ENCODE measurements at places on chromosomes 2 and 18.

DNA sequence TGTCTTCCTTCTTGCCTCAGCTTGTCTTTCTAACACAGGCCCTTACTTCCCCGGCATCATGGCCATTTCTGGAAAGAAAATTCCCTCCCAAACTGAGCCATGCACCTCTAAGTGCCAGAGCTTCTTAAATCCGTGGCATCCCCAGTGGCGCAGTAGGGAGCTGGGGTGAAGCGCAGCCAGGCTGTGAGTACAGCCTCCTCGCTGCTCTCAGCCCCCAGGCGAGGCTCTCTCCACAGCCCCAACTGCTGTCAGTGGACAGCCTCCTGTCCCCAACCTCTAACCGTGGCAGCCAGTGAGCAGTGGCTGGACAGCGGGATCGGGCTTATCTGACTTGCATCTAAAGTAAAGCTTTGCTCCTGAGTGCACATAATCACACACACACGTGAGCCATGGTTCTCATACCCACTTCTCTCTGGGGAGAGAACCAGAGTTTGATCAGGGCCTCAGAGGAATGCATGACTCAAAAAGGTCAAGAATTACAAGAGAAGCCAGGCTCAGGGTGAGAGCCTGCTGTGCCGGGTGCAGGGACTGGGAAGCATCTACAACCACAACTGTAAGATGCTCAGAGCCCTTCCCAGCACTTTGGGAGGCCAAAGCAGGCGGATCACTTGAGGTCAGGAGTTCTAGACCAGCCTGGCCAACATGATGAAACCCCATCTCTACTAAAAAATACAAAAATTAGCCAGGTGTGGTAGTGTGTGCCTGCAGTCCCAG is 50.7 kb downstream of the SFXN5 start:
- no peak for DNase-seq

DNA sequence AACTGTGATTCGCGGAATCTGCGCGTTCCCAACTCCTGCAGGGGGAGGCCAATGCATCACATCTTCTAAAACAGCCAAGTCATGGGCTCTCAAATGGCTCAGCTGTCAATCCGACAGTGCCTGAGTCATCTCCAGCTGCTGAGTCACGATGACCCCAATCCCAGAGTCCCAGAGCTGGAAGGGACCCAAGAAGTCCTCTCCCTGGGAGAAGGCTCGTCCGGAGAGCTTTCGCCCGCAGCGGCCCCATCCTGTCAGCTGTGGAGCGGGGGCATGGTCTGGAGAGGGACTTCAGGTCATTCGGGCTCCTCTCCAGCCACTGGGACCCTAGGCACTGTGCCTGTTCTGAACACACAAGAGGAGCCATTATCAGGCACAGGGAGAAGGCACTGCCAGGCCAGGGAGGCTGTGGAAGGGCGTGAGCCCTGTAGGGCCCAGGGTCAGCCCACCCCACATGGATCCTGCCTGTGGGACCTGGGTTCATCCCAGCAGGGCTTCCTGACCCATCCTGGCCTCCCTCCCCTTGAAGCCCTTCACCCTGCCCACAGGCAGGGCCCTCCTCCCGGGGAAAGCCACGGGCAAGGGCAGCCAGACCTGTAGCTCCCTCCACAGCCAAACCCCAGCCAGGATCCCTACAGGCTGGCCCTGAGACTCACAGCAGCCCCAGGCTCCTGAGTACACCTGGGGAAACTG is 47.6 kb upstream of the GPC1 start:
- DNase-seq = no peak

- no peak for DNase-seq
These were observed 63.9 kb upstream of the EML6 start for GRCh38 chr2:54659527-54659926.

DNA sequence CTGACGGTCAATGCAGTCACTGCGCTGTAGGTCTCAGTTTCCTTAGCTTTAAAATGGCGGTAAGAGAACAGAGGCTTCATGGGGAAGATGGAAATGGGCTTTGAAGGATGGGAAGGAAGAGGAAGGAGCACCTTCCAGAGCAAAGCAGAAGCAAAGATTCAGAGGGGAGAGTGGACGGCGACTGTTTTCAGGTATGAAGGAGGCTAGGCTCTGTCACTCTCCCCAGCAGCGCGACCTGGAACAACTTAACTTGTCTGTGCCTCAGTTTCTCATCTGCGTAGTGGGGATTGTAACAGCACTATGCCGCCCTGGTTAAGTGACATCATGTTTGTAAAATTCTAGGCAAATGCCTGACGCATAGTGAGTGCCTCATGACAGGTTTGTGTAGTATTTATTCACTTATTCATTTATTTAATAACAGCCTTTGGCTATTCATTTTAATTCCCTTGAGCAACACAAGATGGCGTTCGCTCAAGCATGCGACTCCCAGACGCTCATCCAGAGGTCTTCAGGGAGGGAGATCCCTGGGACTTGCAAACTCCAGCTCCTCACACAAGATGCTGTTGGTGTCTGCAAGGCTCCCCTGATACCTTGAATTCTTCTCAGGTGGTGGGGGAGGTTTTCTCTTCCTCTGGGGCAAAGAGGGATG is 336.3 kb downstream of the DYSF start:
- no peak for DNase-seq

DNA sequence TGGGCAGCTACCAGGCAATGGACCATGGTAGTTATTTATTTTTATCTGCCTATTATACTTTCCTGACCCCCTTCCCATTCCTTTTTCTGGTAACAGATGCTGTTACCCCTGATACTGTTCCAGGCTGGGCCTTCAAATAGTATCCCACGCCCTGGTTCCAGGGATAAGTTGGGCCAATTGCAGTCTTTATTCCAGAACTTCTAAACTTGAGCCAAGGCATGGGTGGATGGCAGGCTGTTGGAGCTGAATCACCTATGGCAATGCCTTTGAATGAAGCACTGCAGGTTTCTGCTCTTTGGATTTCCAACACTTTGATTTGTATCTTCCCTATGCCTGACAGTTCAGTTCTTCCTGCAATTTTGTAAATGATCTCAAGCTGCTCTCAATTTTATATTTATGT is 99.2 kb upstream of the LHCGR start:
- DNase-seq = no peak

DNA sequence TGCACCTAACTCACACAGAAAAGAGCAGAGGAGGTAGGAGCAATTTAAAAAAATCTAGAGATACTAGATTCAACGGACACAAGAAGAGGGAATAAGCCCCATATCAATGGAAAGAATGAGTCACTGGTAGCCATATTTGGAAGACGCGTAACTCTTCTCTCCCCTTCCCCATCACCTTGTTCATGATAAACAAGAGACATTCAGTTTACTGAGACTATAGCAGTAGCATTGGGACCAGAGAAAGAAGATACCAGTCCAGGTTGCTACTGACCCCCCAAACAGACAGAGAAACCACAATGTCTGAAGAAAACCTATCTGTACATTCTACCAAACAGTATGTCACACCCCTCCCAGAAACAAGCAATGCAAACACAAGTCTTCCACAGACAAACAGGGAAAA is 81.1 kb downstream of the SLC66A3 start:
- no peak for DNase-seq

GRCh38 chr2:62923881-62924280 is 126.7 kb upstream of the OTX1 start:
- no peak for DNase-seq

GRCh38 chr2:13542061-13542460 is 825.3 kb downstream of the TRIB2 start:
- DNase-seq = no peak

DNA sequence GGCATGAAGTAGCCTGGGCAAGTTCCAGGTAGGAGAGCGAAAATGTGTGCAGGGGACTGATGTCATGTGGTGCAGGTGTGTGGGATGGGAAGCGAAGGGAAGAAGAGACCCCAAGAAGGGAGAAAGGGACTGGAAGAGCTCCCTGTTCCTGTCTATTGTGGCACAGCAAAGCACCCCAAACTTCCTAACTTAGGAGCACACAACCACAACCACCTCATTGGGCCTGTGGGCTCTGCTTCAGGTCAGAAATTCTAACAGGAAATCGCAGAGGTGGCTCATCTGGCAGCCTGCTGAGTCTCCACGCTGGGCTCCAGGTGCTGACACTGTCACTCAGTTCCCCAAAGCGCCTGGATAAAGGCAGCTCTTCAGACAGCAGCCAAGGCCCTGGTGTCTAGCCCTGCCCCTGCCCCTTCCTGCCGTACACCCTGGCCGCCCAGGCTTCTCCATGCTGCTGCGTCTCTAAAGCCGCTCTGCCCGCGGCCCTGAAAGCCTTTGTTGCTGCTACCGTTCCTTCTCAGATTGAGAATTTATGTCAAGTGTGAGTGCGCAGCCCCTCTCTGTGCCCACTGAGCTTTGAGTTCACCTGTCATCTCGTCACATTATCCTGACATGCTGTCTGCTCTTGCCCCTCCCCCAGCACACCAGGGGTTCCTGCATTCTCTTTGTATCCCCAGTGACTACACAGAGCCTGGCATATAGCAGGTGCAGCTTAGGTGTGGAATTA is 140.2 kb upstream of the BCL2L11 start:
- DNase-seq = no peak

DNA sequence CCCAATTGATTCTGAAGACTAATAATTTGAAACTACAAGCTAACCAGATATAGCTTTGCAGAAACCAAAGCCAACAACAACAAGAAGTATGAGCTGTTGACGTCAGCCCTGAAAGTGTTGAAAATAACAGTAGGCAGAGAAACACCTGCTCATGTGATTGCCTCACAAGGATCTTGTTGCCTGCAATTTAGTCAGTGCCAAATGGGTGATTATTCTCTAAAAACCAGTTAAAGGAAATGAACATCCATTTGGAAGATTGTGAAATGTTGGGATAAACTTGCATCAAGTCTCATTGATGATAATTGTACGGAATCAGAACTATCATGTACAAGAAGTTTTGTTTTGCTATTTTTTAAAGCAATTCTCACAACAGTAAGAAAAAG is 2.8 kb downstream of the CYTIP start:
- no peak for DNase-seq

DNA sequence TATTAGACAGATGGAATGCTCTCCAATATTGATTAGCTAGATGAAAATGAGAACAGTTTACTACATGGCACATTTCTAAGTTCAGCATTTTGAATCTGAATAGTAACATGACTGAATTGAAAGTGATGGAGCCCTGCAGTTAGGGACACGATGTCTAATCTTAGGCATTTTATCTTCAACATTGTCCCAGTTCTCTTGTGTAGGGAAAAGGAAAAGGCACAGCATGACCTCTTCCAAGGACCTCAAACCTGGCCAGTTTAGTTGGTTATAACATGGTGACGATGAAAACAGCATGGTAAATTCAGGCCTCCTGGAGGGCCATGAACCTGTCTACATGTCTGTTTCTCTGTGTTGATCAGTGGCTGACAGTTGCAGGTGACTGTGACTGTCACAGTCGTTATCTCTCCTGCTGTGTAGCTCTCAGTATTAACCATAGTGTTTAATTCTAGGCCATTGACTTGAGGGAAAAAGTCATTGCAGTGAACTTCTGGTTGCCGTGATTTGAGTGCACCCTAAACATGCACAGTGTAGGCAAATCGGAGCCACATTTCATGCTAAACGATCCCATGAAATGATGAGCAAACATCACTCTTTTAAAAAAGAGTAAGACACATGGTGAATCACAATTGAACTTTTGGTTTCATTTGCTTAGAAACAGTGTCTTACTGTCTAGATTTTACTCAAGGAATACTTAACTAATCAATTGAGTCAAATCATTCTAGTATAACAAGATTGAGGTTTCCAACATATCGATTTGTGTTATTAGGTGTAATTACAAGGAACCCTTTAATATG is 129.7 kb downstream of the PHLPP1 start:
- DNase-seq = peak; percentile 3

DNA sequence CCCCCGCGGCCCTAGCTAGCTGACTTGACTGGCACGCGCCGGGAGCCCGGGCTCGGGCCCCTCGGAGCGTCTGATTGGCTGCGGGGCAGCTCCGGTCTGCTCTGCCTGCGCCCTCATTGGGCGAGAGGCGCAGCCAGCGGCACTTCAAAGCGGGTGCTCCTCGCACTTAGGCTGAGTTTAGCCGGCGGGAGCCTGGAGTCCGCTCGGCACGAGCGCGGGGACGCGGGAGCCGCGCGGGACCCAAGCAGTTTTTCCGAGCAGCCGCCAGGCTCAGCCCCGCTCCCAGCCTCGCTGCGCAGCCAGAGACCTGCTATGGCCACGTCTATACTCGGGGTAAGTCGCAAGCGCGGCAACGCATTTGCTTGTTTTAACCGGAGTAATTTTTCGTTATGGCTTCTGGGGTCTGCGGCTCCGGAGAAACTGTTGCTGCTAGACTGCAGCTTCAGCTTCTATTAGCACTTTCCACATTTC is at the start of gene SP9:
SP9 (plus strand) TSS at position 174 of the 471 bp plus-strand sequence; CDS start at position 313, 139 bp downstream.
- no peak for DNase-seq

- no peak for DNase-seq
These were observed 201.3 kb upstream of the OSR1 start for GRCh38 chr2:19559596-19560240.

GRCh38 chr2:234191819-234192407 is 141.4 kb downstream of the SPP2 start:
- no peak for DNase-seq

DNA sequence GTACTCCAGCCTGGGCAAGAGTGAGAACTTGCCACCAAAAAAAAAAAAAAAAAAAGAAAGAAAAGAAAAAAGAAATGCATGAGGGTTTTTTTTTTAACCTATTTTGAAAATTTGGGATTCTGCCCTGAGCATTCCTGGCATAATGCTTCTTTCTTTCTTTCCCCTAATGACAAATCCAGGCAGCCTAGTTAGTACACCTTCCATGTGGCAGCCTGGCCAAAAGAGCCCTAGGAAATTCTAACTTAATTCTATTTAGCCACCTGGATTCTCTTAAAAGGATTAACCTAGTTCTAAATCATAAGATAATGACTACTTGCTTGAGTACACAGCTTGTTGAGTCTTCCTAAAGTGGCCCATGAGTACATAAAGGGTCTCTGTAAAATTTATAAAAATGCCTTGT is 160.1 kb downstream of the THADA start:
- DNase-seq = no peak

DNA sequence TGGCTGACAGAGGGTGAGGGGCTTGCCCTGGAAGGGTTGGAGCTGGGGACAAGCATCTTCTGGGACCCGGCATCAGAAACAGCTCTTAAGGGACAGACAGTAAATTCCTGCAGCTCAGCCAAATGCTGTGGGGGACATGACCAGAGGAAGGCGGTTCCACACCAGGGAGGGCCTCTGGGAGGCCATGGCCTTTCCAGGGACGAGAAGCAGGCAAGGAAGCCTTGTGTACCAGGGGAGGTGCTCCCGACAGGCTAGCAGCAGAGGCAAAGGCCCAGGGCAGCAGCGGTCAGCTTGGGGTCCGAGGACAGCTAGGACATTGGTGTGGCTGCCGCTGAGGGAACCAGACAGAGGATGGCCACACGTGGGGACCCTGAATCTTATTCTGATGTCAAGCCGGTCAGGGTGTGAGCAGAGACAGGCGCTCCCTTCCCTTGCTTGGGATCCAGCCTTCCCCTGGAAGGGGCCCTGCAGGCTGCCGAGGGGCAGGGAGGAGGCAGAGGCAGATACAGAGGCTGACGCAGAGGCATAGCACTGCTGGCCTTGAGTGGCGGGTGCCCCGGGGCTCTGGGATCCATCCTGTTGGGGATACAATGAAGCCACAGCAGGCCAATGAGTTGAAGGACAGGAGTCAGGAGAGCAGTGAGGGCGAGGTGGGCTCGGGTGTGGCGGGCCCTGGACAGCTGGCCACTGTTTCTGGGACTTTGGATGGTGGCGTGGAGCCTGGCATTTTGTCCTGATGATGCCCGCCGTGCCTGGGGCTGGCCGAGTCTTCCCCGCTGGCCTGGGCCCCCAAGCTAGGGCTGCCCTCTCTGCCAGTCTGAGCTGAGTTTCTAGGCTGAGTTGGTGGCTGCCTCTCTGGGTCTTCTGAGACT is 64.1 kb upstream of the GPC1 start:
- DNase-seq = no peak

GRCh38 chr2:15092691-15093090 is 460.2 kb downstream of the LRATD1 start:
- DNase-seq = no peak
